NCI-H526 (cell line): ENCODE measurements at places on chromosomes 6 and 20.

DNA sequence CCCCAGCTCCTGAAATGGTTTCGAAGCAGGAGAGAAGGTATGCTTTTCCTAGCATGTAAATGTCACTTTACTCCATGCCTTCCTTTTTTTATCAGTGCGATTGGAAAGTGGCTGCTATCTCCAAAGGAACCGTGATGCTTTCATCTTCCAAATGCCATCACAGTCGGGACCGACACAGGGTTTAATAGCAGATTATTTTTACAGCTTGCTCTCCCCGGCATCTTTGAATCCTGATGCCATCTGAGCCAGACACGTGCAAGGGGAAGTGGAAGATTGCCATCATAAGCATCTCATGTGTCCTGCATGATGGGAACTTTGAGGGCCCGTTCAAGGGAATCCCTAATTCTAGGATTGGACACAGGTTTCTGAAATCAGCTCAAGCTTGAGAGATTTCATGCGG is 253.4 kb upstream of the KCNG1 start:
- DNase-seq = no peak

DNA sequence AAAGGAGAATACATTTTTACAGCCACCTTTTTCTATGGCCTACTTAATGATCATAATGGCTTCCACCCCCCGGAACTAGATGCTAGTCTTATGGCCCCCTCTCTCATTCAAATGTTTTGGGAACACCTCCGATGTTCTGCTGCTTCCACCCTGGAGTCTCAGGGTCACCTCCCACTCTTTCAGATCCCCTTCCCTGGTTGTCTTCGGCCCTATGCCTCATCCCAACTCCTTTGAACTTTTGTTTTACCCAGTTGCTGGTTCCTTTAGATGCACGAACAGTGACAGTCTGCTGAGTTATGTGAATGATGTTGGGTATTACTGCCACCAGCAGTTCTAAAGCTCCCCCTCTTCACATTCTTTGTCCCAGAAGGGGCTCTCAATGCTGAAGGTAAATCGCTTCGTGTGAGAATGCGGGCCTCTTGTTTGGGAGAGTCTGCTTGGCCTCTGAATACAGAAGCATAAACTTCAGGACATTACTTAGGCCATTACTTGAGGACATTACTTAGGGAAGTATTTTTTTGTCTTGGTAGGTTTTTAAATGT is 309.1 kb downstream of the SOX4 start:
- DNase-seq = no peak

DNA sequence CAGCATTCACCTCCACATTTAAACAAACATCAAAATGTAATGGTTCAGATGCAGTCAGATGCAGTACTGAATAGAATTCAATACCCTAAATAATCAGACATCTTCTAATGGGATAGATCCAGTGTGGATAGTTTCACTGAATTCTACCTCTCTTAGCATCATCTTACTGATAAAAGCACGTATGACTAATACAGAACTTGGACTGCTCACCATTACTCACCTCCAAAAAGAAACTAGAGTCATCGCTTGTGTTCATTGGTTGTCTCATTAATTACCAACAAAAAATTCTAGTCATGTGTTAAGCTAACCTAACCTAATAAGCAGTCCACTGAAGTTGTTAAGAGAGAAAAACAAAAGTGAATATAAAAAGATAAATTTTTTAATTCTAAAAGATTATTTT is 165.9 kb upstream of the IRAK1BP1 start:
- DNase-seq = no peak

DNA sequence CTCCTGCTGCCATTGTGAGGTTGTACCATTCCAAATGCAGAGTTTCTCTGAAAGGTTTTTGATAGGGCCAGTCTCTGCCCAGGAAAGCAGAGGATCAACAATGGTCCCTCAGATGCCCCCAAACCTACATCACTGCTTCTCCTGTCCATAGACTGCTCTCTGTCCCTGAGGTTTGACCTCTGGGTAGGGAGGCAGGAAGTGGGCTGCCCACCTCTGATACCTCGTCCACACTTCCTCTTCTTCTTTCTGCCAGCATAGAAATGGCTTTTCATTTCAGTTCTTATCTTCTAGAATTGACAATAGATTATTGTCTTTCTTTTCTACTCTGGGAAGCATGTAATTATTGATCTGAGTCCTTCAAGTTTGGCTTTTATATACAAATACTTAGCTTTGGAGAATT is 170.6 kb downstream of the TRMT11 start:
- no peak for DNase-seq

GRCh38 chr20:38748861-38749149 is 545 bp downstream of the ACTR5 start:
- DNase-seq = peak; percentile 39

- DNase-seq = no peak
Observed at GRCh38 chr6:1738558-1739081, 128.9 kb downstream of the FOXC1 start.

- no peak for DNase-seq
Observed at GRCh38 chr6:148508401-148509041, 165.9 kb downstream of the SASH1 start.

DNA sequence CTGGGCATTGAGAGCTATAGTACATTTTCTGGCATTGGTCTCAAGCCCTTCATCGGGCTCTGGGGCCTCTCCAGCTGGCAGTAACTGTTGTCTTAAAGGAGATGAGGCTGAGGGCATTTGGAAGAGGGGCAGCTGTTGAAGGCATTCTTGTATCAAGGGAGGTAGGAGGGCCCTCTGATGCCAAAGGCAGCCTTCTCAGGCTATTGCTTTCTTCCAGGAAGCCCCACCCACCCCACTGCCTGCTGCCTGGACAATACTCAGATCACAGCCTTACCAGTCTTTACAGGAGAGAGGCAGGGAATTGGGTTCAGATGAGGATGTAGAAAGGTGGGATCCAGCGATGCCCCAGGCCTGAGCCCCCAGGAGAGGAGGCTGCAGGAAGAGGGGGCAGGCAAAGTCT is 46.0 kb downstream of the CPXM1 start:
- DNase-seq = no peak

GRCh38 chr6:132607544-132608233 is 16.4 kb downstream of the TAAR2 start:
- DNase-seq = no peak

DNA sequence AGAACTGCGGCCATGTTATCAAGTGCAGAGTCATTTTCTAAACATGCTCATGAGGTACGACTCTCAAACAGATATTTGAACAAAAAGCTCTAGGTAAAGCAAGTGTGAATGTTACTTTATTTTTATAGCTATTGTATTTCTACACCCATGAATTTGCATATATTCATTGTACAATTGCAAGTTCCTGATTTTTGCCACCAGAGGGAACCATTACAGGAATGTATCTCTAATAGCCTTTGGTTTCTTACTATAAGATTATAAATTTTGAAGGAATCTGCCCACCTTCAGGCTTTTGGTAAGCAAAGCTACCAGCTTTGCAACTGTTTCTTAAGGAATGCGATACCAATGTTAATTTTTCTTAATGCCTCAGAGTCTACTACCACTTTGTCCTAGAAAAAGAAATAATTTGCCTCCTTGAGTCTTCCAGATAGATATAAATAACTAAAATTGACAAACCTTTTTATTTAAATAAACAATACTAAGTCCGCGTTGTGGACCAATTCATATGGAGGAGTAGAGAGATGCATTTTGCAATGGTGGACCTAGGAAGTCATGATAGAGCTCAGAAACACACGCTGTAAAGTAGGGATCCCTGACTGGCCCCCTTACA is 125.4 kb upstream of the SAMD5 start:
- no peak for DNase-seq

- DNase-seq = peak; percentile 65
Observed at GRCh38 chr6:147390909-147391536, 117.5 kb upstream of the SAMD5 start.

DNA sequence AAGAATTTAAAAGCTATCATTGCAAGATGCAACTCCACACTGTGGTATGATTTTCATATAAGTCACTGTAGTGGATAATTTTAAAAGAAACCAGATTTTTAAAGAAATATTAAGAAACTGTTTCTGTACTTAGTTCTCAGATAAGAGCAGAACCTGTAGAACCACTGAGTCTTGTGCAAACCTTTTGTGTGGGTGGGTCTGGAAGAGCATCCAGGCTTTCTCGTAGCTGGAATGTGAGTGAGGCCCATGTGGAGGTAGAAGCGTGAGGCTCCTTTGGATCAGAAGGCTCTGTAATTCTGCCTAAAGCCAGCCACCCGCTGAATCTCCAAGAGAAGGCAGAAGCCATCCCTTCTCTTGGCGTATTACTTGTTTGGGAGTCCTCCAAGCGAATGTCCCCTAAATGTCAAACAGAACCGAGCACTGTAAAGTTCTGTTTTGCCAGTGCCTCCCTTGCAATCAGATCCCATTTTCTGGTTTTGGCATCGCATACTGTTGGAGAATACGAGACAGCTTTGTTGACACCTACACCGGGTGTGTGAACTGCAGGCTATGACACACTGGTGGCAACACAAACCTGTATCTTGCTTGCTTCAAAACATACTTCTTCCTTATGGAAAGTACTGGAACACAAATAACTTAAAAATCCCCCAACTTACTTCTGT is 188.7 kb downstream of the FOXC1 start:
- DNase-seq = no peak

DNA sequence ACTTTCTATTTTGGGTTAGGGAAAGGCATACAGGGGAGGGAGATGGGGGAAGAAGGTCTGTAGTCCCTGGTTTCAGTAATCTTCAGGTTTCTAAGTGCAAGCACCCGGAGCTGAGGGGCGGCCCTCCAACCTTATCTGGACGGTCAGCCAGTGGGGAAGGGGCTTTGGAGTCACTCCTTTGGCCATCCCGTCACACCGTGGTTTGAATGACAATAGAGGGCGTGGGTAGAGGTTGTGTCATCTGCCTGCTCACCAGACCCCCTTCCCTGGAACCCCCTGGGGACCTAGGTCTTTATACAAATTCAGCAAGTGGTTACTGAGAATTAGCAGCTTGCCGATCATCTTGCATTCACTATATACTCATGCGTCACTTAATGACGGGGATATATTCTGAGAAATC is 29.1 kb downstream of the STK35 start:
- DNase-seq = peak; percentile 8

DNA sequence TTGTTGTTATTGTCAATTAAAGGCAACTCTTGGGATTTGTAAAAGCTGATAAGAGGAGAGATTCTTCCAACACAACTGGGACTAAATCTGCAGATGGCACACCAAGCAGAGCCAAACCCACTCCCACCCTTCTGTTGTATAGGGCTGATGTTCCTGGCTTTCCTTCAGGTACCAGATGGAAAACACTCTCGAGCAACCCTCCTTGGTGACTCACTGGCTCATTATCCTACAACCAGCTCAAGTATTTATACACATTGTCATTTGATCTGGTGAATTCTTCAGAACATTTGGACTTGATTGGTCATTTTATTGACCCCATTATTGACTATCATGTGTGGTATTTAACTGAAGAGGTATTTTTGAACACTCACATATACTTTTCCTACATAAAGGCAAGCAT is 190.3 kb upstream of the PCSK2 start:
- no peak for DNase-seq

DNA sequence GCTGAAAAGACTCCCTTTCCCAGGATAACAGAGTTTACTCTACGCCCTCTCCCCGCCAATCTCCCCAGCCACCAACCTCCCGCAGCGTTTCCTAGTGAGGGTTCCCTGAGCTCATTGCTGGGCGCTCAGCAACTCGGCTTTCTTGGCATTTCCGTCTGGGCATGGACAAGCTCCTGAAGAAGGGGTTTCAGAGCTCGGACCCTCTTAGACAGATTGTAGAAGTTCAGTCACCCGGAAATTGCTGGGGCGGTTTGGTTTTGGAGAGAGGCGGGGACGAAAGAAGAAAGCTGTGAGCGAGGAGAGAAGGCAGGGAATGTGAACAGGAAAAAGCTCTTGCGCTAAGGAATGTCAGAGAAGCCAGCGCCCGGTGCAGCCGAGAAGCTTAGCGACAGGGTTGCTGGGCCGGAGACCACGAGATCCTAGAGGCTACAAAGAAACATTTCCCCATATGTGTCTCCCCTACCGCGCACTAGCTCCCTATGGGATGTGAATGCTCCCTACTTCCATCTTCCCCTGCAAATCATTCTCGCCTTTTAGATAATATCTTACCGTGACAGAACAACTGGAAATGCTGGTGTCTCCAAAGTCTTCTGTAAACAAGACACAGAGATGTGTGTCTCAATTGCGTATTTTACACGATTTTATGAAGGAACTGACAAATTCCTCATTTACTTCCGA is 15.8 kb downstream of the POM121L2 start:
- no peak for DNase-seq

DNA sequence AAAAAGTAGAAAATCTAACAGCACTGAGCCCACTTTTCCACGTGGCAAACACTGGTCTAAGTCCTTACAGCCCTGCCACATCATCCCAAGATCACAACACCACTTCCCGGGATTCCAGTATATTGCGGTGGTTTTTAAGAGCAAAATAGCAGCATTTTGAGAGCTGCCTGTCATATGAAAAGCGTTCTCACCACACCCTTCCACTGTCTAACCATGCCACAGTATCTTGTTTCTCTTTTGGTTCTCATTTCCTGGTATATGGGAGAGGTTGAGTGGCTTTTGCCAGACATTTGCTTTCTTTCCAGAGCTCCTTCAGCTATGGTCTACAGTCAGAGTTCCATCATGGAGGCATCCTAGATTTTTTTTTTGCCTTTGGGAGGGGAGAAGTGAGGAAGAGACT is 243.0 kb downstream of the TSHZ2 start:
- DNase-seq = no peak

- peak; percentile 28 for DNase-seq
Observed at GRCh38 chr20:41228858-41229257, 88.7 kb downstream of the ZHX3 start.

DNA sequence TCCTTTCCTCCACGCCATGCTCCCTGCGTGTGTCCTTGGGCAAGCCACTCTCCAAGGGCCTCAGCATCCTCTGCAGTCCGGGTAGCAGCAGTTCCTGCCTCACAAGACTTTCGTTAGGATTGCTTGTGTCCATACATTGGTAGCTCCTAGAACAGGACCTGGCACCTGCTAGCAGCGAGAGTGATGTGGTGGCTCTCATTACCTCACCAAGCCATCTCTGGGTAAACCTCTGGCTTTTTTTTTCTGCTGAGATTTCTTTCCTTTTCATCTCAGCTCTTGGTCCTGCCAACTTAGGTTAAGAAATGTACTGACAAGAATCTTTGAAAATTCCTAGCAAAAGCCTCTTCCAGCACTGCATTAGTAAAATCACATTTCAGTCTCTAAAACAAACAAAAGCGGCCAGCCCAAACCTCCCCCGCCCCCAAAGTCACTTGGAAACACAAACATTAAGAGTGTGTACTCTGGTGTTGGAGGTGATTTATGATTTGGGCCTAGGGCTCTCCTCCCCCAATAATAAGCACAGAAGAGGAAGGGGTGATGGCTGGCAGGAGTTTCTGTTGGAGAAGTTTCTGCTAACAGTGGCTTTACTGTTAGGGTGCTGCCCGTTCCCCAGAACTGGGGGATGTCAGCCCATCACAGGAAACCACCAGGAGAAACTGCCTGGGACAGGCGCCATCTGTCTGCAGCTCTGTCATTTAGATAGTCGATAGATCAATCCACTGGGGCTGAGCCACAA is 199.2 kb downstream of the CD83 start:
- peak; percentile 38 for DNase-seq

- DNase-seq = no peak
Observed at GRCh38 chr20:39862470-39862891, 826.6 kb downstream of the MAFB start.
